ENCODE measurements at places on chromosomes 11 and 22.

DNA sequence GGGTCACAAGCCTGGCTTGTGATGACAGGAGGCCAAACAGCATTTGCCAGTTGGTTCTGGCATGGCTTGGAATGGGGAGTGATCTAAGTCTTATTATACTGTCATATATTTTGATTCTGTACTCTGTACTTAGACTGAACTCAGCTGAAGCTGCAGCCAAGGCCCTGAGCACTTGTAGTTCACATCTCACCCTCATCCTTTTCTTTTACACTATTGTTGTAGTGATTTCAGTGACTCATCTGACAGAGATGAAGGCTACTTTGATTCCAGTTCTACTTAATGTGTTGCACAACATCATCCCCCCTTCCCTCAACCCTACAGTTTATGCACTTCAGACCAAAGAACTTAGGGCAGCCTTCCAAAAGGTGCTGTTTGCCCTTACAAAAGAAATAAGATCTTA is 843 bp downstream of the OR56B1 start:
- DNase-seq = no peak

GRCh38 chr11:61162092-61162941 is 1.1 kb upstream of the VPS37C start:
- peak; percentile 37 for DNase-seq

DNA sequence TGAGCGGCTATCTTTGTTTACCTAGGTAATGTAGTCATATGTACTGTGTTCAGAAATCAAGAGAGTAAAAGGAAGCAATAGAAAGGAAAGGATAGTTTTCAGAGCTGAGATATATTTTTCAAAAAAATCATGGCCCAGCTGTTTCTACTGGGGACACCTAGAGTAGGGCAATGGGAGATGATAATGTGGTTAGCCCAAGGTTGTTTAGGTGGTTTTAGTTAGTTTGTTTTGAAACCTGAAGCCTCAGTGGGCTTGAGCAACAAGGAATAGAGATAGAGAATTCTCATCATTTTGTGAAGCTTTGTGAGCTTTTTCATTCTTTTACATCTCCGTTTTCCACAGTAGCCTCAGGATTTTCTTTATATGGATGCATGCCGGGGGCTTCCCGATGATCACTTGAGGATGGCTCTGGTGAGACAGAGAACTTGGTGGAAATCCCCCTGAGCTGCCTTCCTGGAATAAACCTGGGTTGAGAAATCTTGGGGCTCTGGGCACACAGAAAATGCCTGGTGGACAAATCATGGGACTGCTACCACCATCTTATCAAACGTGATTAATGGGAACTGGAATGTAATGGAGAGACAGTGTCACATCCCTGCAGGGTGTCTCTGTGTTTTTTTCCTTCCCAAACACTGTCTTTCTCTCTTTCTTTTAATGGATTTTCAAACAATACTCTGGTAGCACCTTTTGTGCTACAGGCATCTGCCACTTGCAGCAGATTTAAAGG is 49.0 kb downstream of the ARHGAP42 start:
- DNase-seq = no peak

DNA sequence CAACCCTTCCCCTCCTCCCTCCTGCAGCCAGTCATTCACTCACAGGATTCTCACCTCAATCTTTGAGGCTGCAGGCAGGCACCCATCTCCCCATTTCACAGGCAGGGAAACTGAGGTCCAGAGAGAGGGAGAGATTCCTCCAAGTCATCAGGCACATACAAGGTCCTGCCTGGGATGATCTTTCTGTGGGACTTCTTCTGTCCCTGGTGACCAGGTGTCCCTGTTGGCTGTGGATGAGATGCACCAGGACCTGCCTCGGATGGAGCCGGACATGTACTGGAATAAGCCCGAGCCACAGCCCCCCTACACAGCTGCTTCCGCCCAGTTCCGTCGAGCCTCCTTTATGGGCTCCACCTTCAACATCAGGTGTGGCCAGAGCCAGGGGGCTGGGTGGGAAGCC is 7.8 kb downstream of the FTH1 start:
- DNase-seq = no peak

DNA sequence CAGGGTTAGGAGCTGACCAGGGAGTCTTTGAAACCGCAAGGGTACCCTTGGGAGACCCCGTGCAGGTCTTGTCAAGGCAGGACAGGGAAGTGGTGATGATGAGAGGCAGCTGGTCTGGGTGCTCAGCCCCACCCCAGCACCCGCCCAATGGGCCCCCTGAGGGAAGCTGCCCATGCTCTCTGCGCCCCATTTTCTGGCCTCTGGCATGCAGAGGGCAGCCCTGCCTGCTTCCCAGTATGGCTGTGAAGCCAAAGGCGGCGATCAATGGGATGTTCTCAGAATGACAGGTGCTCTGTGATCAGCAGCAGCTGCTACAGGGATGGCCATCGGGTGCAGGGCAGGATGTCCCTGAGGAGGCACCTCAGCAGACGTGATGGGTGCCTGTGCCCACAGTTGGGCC is 54.7 kb downstream of the CDKN1C start:
- no peak for DNase-seq

- DNase-seq = peak; percentile 36
These were observed 21.3 kb downstream of the IFITM10 start for GRCh38 chr11:1728931-1729691.
